ENCODE measurements at places on chromosomes 12 and 14. TPM values are rescaled to one million over a fixed set of nuclear protein-coding genes. Genes with fewer than 3 reads are reported as not detected.

The BIN2 gene
- 40.9 TPM for total RNA-seq

The NGB gene
- total RNA-seq, result not detected

GRCh38 chr12:63888908-63889635 lies 44.6 kb downstream of the SRGAP1 start:
- H3K27ac ChIP-seq, result no peak overlapping the region
- H3K27me3 ChIP-seq, result no peaks in the 10 kb centered on the region
- no peak for DNase-seq
- no peaks in the 10 kb centered on the region for H3K4me1 ChIP-seq

DNA sequence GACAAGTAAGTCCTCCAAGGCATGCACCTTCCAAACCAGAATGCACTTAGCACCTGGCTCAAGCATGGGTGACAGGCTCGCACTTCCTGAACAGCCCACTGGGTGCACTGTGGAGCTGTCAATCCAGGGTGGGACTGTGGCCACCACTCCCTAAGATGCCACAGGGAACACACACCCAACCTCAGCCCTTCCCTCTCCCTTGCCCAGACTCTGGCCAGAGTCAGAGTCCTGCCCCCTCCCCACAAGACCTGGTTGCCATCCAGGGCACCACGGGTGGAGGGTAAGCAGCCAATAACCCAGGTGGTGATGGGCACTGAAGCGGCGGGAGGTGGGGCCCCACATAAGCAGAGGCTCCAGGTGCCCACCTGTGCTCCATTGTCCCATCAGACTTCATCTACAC lies 160.6 kb downstream of the MYRFL start:
- H3K27ac ChIP-seq, result no peak overlapping the region
- no peaks in the 10 kb centered on the region for H3K27me3 ChIP-seq
- H3K36me3 ChIP-seq, result no peaks in the 10 kb centered on the region
- no peak for DNase-seq

DNA sequence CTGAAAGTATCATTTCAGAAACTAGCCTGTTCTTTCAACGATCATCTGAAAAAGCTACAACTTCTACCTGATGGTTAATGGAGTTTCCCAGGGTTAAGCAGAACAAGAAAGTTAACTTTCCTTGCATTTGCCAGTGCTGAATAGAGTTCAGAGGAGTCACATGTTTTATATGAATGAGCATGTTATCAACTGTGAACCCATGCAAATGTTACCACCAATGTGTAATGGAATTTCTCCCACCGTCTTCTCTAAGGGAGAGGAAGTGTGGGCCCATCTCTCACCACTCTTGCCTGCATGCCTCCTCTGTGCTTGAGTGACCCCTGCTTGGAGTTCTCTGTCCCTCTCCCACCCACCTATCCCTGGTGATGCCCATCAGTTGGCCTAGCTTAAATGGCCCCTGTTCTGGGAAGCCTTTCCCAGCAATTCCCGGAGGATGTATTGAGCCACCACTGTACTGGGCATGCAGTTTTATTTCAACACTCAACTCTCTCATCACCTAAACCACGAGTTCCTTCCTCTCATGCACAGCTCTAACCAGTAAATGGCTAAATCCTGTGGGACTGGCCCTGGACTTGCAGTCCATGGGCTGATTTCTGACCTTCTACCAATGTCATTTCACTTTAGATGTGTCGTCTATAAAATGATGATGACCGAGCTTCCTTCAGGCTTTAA lies 159.8 kb downstream of the RPAP3 start:
- H3K4me3 ChIP-seq, result no peak overlapping the region
- H3K4me1 ChIP-seq, result peaks cover 4% of the 10 kb centered on the region
- no peaks in the 10 kb centered on the region for H3K36me3 ChIP-seq

GRCh38 chr14:88255798-88256197 lies 67.3 kb downstream of the KCNK10 start:
- H3K27ac ChIP-seq, result no peak overlapping the region
- DNase-seq, result no peak
- peaks cover 3% of the 10 kb centered on the region for H3K27me3 ChIP-seq
- H3K36me3 ChIP-seq, result no peaks in the 10 kb centered on the region
- no peak overlapping the region for H3K4me3 ChIP-seq
